Kidney (tissue), 22 donors: ENCODE measurements at places on chromosomes 6 and 20. TPM values are rescaled to one million over a fixed set of nuclear protein-coding genes. Genes with fewer than 3 reads are reported as not detected.

The GSTA1 gene
- total RNA-seq: 1.3 TPM

The TRIM31 gene
- 0.22 TPM for total RNA-seq

The EYA2 gene
- total RNA-seq: 2.6 TPM

The RAET1L gene
- 3.3 TPM for total RNA-seq

The CTAGE9 gene
- total RNA-seq: not detected

The ADGRB3 gene
- total RNA-seq: 2.2 TPM

The CCN6 gene
- total RNA-seq: 6.7 TPM

The RBPJL gene
- not detected for total RNA-seq

The CASS4 gene
- 3.0 TPM for total RNA-seq

The INSM1 gene
- total RNA-seq: not detected

GRCh38 chr6:145809785-145810184, 4.8 kb downstream of the FBXO30 start:
- no peak for DNase-seq

- no peak for DNase-seq
Observed at GRCh38 chr20:33602826-33603590, 59.1 kb upstream of the C20orf144 start.

- DNase-seq: no peak
Observed at GRCh38 chr6:108714766-108715414, 133.3 kb upstream of the ARMC2 start.

DNA sequence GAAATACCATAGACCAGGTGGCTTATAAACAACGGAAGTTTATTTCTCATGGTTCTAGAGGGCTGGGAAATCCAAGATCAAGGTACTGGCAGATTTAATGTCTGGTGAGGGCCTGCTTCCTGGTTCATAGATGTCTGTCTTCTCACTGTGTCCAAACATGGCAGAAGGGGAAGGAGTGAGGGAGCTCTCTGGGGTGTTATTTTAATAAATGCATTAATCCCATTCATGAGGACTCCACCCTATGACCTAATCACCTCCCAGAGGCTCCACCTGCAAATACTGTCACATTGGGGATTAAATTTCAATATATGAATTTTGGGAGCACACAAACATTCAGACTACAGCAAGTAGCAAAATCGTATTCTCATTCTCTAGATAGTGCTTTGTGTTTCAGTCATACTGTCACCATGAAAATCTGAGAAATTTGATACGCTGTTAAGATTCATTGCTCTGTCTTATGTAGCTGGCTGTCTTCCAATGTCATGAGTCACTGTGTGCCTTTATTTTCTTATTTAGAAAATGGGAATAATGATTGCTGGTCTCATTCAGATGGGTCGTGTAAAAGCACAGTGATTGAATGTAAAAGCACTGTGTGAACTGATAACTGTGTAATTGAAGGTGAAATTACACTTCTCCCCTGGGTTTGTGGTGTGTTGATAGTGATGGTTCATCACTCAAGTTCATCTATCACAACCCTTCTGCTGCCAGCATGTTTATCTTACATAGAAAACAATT, 8.9 kb upstream of the ERVFRD-1 start:
- no peak for DNase-seq

DNA sequence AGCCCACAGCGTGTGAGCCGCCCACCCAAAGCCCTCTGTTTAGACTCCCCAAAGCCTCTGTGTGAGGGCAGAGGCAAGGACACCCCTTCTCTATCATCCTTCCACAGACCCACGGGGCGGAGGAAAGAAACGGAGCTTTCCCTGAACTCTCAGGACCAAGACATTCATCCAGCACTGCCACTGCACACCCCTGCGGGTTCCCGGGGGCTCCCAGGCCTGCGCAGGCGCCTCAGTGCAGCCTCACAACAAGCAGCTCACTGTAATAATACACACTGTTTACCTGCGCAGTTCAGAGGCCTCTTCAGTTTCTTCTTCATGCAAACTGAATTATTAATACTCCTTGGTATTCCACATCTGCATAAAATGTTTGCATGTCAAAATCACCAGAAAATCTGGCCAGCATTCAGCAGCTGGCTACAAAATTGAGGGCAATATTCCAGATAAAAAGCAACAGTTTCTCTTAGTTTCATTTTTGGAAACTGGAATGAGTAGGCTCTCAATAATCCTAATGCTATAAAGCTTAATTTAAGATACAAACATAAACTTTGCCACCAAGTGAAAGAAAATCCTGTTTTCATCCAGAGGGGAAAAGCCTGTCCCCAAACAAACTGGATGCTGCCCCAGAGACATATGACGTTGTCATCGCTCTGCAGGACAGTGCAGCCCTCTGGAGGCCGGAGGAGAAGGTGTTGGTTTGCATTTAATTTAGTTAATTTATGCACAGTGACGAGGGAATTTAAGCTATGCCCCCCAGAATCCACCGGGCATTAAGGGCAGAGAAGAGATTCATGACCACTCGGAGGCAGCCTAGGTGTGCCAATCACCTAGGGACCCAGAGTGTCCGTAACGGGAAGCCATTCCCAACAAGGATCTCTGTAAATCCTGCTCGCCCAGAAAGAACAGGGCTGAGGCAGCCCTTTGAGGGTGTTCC, 45.3 kb downstream of the NINL start:
- DNase-seq: no peak

GRCh38 chr20:43909720-43910119, 4.9 kb upstream of the TOX2 start:
- DNase-seq: no peak

DNA sequence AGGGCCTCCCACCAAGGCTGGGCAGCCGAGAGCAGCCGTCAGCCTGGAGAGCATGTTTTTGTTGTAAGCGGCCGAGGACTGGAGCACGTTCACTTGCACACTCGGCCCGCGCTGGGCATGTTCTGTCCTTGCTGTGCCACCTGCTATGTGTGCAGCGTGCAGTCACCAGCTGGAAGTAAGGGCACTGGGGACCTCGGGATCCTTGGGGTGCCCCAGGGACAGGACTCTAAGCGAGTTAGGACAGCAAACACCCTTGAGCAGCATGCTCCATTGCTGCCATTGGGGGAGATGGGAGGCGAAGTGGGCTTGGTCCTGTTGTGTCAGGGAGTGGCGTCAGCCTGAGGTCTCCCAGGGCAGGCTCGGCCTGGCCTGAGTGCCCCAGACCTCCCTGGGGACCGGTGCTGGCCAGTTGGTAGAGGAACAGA, 18.6 kb downstream of the DYNLT1 start:
- no peak for DNase-seq

- no peak for DNase-seq
Observed at GRCh38 chr20:45058168-45058850, 42.6 kb downstream of the KCNS1 start.

- no peak for DNase-seq
Observed at GRCh38 chr20:23086931-23087411, 847 bp upstream of the CD93 start.

DNA sequence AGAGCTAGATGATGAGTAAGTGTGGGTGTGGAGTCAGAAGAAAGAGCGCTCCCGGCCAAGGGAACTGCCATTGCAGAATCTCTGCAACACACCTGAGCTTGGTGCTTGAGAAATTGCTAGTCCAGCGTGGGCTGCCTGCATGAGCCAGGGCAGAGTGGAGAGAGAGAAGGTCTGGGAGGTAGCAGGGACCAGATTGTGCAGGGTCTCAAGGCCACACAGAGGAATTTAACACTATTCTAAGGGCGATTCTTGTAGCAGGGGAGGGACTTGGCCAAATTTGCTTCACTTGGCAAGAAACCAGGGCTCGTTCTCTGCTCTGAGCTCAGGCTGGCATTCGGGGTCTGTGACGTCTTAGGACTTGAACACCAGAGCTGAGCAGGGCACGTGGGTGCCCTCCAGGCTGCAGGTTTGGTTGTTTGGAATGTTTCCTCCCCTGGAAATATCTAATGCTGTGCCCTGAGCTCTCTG, 53.5 kb downstream of the BCAS4 start:
- DNase-seq: no peak

GRCh38 chr6:14981960-14982359, 263.9 kb upstream of the JARID2 start:
- DNase-seq: no peak

GRCh38 chr20:17466641-17467040, 64.5 kb downstream of the BFSP1 start:
- DNase-seq: no peak

- no peak for DNase-seq
Observed at GRCh38 chr20:53176134-53176533, 204.0 kb downstream of the TSHZ2 start.

- DNase-seq: peak; percentile 79
Observed at GRCh38 chr6:41306187-41306854, 19.8 kb upstream of the TREM1 start.

DNA sequence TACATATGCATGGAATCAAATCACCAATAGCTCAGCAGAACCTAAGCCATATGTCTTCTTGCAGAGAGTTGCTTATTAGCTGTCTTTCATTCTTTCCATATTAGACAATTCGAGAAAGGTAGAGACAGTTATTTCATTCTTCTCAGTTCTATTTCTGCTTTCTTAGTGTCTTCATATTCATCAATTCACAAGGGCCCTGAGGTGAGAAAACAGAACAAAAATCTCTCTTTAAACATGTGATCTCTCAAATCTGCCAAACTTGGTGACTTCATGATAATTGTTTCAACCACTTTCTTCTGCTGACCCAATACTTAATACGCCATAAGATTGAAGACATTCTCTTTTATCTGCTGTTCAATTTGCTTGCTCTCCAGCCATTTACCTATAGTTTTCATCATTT, 229.7 kb upstream of the MARCKS start:
- no peak for DNase-seq

GRCh38 chr6:31049518-31049917, 39.2 kb downstream of the MUC22 start:
- DNase-seq: no peak

- DNase-seq: no peak
Observed at GRCh38 chr6:169048185-169048864, 205.3 kb downstream of the THBS2 start.

- no peak for DNase-seq
Observed at GRCh38 chr6:131492932-131493573, 80.0 kb upstream of the ARG1 start.

DNA sequence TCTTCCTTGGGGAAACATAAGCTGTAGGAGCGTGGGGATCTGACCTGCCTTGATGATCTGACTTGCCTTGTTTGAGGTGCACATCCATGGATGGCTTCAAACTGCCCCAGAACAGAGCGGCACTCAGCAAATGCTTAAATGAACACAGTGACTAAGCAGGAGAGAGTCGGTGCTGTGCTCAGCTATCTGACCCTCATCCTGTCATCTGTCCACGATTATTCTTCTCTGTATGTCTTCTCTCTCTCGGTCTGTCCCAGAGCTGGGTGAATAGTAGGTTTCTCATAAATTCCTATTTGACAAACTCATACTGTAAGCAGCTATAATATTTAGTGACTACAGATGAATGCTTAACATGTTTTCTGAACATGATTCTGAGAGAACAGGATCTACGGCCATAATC, 37.3 kb downstream of the TRAM2 start:
- DNase-seq: no peak
